ENCODE measurements at places on chromosomes 1 and 21.

DNA sequence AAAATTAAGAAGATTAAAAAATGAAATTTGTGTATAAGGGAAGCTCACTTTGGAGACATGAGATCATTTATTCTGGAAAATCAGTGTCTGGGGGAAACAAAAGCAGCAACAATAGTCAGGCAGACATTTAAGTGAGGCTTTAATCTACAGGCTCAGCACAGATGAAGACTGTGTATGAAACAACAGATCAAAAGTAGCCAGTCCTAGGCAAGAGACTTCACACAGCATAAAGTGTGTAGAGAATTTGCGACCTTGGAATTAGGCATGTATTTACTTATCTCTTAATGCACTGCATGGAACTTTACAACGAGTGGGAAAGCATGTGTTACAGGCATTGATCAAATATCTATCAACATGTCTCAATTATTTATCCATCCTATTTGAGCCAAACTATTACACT, 1099.9 kb downstream of the PLA2G4A start:
- no peak for DNase-seq

- DNase-seq, result no peak
These were observed 47.1 kb downstream of the DDAH1 start for GRCh38 chr1:85417876-85418275.

DNA sequence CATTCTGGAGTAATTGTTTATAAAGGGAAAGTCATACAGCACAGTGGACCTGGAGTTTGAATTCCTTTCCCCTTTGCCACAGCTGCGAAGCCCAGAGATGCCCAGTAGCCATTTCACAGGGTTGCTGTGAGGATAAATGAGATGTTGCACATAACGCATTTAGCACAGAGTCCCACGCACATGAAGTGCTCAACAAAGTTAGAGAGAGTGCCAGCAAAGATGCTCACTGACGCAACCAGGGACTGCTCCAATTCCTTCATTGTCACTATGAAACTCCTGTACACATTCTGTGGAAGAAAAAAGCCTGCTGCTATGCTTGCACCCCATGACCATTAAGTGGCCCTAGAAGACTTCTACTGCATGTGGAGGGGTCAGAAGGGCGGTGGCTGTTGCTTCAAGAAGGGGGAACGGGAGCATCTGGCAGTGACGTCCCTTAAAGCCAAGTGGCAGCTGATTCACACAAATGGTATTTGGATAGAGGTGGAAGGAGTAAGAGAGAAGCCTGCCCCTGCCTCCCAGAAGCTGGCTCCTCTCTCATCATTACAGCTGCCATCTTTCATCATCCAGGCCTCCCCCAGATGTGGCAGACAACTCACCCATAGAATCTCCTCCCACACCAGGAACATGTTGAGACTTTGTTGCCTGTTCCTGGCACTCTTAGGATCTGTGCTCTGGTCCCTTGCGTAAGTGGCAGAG, 26.5 kb upstream of the VAV3 start:
- no peak for DNase-seq

DNA sequence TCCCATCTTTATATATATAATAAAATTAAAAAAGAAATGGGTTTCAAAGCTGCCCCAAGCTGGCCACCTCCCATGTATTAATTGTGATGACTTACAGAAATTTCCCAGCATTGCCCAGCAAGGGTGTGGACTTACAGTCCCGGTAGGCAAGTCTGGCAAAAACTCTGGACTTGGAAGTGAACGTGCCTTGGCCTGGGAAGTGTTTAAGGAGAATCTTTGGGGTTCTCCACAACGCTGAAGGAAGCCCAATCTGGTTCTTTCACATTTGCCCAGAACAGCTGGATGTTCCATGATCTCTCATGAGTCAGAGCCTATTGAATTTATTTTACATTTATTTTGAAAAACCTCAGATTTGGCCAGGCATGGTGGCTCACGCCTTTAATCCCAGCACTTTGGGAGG, 98.4 kb upstream of the SLC45A1 start:
- no peak for DNase-seq

DNA sequence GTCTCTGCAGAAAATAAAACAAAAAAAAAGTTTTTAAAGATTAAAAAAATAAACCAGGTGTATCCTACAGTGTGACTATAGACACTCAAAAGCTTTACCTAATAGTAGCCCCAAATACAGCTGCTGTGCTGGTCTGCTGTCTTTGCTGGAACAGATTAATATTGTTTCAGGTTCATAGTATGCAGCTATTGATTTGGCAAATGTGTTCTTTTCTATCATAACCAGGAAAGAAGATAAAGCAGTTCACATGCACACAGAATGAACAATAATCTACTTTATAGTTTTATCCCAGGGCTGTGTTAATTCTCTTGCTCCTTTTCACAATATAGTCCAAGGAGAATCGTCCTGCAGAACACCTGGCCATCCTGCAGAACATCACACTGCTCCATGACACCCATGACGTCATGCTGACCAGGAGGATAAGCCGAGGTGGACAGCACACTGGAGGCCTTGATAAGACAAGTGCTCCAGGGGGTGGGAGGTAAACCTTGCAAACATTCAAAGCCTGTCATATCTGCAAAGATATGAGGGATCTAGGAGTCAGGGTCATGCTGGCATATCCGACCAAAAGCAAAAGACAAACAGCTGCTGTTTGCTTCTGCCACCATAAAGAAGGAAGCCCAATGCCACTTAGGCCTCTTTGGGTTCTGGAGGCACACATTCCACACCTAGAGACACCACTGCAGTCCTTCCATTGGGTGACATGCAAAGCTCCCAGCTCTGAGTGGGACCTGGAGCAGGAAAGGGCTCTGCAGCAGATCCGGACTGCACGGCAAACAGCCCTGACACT, 86.1 kb upstream of the SLC2A1 start:
- DNase-seq, result no peak

DNA sequence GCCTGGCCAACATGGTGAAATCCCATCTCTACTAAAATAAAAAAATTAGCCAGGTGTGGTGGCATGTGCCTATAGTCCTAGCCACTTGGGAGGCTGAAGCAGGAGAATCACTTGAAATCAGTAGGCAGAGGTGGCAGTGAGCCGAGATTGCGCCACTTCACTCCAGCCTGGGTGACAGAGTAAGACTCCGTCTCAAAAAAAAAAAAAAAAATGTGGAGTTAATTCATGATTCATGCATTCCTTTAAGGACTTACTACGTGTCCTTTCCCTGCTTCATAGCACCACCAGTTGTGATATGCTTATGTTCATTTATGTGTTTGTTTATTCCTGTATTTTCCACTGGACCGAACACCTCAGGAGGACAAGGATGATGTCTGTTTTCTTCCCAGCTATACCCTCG, 12.7 kb upstream of the PRELP start:
- no peak for DNase-seq

DNA sequence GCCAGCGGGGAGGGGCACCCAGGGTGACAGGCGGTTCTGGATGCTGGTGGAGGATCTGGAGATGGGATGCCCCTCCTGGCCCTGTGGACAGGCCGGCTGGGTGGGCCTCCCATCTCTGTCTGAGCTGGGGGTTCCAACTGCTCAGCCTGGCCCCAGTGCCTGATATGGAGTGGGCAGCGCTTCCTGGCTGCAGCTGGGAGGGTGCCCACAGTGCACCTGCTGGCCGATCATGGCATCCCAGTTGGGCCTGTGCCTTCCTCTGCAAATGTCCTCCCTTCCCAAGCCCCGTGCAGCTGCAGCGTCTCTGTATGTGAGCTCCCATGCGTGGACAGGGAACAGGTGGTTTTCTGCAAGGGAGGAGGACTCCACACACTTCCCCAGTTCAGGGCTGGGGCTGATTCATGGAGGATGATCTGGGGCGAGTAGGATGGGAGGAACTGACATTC, 2.1 kb downstream of the PFKL start:
- DNase-seq, result no peak

- DNase-seq, result no peak
These were observed 86.8 kb upstream of the GCLM start for GRCh38 chr1:93995837-93996536.

- DNase-seq, result no peak
These were observed 44.6 kb downstream of the JAK1 start for GRCh38 chr1:64921771-64922170.

DNA sequence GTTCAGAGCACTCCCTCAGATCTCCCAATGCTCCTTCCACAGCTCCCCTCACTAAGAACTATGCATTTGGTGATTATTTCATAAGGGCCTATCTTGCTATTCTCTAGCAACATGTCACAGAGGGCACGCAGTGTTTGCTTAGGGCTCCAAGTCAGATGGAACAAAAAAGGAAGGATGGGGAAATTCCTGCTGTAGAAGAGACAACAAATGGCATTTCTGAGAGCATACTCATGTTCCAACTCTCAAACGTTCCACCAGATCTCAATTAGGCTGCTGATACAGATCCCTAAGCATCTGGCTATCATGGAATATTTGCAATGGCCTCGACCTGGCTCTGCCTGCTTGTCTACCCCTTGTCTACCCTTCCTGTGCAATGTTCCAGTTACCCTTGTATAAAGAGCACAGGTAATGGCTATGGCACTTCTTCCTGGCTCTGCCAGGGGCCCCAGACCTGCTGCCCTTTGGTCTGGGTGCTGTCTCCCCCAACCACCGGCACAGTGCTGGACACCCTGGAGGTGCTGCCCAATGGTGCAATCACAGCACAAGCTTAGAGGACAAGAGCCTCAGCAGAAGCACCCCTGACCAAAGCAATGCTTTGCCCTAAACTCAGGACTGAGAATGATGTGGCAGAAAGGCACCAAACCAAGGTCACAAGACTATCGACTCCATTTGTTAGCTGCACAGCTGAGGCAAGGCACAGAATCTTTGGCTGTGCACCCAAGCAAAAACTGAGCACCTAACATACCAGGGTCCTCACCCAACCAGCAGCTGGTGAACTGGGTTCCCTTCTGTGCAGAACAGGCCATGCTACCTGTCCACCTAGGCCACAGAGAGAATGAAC, 3.6 kb downstream of the PARP1 start:
- DNase-seq, result no peak

DNA sequence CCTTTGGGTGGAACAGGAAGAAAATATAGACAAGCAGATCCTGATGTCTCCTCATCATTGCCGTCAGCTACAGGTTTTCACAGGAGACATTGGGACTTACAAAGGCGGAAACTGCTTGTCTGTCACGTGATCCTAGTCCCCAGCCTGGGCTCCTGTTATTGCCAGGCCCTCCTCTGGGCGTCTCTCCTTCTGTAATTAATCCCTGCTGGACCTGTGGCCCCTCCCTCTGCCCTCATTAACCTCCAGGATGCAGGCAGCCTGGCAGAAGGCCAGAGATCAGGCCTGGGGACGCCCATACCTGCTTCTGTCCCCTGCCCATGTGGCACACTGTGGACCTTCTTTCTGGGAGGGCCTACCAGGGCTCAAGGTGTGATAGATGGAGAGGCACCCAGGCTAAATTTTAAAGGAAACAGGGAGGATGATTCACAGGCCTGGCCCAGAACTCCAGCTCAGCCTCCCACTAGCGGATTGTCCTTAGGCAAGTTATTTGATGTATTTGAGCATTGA, 2.4 kb downstream of the S100A5 start:
- no peak for DNase-seq

GRCh38 chr1:76607717-76608116, 259.6 kb upstream of the ST6GALNAC5 start:
- no peak for DNase-seq

- DNase-seq, result no peak
These were observed 9.1 kb downstream of the MRAP start for GRCh38 chr21:32307706-32308105.

GRCh38 chr1:1278620-1279019, 1.6 kb upstream of the SCNN1D start:
- DNase-seq, result no peak

DNA sequence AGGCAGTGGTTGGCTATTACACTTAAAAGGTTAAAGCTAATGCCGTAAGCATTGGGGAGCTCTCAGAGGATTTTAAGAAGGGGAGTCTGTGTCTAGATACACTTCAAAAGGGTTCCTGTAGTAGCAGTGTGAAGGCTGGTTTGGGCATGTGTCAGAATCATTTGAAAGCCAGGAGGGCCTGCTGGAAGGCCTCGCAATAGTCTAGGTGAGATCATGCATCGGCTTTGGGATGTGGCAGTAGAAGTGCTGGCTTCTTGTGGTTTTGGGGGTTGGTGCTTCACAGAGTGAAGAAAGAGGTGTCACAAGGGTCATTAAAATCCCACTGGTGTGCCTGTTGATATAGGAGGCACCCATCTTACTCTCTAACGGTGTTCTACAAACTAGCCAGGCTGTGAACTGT, 85.7 kb downstream of the ST6GALNAC3 start:
- no peak for DNase-seq

GRCh38 chr21:45805321-45805720, 161.8 kb downstream of the PCBP3 start:
- no peak for DNase-seq

GRCh38 chr21:42493109-42494060, 2.6 kb downstream of the RSPH1 start:
- no peak for DNase-seq

DNA sequence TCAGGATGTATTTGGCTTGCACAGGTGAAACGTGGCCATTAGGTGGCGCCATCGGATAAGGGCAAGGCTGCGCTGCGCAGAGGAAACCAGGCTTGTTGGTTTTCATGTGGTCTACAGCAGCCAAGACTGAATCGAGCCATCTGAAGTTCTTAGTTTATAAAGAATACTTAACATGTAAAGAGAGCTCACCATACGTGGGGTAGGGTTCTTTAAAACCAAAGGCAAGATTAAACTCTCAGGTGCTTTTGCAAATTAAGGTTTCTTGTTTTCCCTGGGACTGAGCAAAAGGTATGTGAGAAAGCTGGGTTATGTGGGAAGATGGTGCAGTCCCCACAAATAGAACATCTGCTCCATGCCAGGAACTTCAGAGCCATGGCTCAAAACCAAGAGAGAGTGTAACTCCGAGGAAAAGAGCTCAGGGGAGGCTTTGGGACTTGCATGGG, 9.3 kb downstream of the MASP2 start:
- peak; percentile 88 for DNase-seq

DNA sequence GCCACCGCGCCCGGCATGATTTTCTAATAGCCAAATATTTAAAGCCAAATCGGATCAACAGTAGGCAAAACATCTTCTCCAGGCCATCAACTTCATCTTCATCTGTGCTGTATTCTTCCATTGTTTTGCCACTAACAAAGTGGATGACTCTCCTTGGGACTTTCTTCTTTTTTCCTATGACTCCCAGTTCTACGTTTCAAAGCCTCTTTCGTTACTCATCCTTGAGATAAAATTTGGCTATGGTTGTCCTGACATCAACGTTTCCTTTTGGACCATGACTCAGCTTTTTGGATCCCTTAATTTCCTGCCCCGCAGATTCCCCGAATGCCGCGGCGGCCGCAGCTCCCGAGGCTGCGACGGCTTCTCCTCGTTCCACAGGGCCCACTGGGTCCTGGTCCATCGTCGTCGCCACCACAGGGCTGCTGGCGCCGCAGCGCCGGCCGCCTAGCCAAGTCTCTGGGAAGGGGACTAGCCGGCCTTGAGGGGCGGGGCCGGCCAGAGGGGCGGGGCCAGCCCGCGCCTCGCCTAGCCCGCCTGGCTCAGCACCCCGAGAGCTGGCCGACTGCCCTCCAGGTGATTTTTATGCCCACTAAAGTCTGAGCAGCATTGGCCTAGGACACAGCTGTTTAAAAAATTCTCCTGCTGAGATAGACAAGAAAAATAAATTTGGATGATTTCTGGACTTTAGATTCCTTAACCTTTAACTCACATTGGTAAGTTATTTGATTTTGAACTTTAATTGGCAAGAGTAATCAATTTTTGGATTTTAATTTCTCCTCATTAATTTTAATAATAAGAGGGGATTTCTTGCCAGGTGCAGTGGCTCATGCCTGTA, 93.9 kb downstream of the ADCY10 start:
- peak; percentile 45 for DNase-seq

- DNase-seq, result no peak
These were observed 55.2 kb downstream of the TOMM20 start for GRCh38 chr1:235073331-235073967.

All from globus pallidus (tissue), 1 donor.